Stimulated activated CD4-positive, alpha-beta T cell treated with anti-CD3 and anti-CD28 coated beads, Interleukin-1b, Interleukin-23, amount 100 ng/mL, for 1 hour (primary cell): ENCODE measurements at places on chromosomes 13 and 19.
A peak's percentile ranks its signal among the peaks of the same experiment; 100 is the strongest.

DNA sequence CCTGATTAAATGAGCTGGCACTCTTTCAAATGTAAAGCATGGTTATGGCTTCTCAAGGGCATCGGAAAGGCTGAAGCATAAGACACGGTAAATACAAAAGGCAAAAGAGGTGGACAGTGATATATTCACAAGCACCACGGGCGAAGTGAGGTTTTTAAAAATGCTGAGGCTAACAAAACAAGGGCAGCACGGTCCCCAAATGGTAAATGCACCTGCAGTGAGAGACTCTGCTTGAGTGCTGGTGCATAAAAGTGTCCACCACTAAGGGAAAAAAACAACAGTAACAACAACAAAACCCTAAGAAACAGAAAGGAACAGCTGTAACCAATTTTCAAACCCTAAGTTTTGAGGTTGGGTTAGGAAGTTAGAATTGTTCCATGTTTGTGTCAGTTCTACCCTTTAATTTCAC is 234.9 kb downstream of the PCDH9 start:
- no peak for DNase-seq

DNA sequence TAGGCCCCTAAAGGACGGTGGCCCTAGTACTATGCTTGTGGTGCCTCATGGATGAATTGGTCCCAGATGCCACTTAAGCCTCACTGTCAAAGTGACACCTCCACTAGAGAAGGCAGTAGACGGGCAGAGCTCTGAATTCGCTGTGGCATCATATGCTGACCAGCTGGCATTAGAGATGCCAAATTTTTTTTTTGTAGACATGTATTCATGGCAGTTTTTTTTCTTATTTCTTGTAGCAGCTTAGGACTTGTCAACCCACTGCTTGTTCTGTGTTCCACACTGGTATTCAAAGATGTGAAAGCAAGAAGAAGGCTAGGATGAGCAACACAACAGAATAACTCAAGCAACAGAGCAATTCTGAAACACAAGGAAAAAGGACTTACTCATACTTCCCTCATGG is 212.5 kb downstream of the DLEU7 start:
- no peak for DNase-seq

GRCh38 chr19:6773323-6773931 is 919 bp downstream of the VAV1 start:
- no peak for DNase-seq

DNA sequence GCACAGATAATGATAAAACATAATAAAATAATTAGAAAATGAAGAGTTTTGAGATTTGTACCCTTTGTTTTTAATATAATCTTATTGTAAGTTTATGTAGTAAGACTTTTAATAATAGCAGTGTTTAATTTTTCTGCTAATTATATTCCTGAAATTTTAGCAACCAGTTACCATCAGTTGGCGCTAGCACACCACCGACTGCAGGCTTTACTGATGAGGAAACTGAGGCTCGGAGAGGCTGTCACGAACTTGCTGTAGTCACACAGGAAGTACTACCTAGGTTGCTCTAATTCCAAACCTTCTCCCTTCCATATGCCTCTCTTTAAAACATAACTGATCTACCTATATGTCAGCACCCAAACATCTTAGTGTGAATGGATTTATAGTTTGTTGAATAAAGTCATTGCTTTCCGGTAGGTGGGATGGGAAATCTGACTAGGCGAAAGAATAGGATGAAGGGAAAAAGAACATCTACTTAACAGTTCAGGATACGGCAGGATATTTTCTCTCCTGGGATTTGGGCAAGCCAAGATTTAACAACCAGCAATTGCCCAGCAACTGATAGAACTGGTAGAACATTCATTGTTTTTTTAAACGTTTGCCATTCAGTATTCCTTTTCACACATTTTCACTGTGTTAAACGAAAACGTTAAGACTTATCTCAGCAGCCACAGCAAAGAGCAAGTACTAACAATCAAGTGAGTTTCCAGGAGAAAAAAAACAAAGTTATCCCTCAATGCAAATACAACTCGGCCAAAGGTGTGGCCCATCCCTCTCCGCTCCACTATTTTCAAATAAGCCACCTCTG is 822 bp upstream of the RFXAP start:
- DNase-seq, result no peak

DNA sequence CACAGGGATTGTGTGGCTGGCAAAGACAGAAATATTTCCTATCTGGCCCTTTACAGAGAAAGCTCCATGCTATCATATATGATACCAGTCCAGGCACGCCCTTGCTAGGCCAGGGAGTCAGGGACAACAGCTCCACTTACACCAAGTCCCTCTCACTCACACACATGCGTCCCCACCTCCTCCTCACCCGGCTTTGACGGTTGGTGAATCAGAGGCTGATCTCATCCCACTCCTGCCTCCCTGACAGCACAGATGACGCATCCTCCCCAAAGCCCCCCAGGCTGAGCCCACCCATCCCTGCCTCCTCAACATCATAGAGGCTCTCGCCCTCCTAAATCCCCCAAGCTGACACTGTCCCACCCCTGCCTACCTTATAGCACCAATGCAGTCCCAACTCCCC is 62.7 kb downstream of the F2RL3 start:
- DNase-seq, result no peak

DNA sequence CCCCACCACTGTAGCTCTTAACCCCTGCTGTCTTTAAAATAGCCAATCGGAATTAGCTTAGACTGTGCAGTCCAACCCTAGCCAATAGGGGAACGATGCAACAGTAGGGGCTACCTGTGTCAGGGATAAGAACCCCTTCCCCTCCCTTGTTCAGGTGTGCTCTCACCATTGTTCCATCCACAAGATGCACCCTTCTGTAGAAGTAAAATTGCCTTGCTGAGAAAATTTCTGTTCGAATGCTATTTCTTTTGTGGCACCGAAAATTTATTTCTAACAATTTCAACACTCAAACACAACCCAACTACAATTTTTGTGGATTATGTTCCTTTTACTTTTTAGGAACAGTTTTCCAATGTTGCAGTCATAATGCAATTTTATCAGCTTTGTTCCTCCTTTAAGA is 3.6 kb upstream of the ZNF583 start:
- DNase-seq, result no peak

DNA sequence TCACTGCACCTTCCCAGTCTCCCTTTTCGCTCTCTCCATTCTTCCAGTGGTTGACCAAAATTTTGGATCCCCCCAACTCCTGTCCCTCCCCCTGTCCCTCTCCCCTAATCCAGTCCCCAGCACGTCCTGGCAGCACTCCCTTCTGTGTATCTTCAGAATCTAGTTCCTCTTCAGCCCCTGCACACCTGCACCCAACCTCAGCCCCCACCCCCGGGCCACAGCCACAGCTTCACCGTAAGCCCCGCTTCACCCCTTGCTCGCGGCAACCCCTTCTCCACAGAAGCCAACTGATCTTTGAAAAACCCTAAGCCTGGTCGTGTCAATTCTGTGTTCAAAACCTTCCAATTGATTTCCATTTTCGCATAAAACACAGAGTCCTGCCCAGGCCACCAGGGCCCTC is 35.5 kb upstream of the SLC15A1 start:
- DNase-seq, result no peak

DNA sequence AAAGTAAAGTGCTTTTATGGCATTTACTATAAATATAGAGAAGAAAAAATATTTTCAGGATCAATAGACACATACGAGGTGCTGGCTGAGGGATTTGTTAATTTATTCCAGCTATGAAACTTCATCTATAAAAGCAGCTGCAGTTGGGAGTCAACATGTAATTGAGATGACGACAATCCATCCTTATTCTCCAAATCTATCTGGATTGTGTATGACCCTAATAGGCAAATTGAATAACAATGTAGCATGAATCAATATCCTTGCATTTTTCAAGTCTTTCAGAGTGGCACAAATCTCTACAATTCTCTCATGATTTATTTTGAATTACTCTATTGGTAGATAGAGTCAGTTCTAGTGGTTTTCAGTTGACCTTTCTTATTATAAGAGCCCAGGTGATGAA is 1296.5 kb upstream of the SPRY2 start:
- DNase-seq, result no peak

- peak; percentile 31 for DNase-seq
These were observed 1.5 kb upstream of the TRAPPC5 start for GRCh38 chr19:7678971-7679751.

GRCh38 chr13:94716016-94716415 is 3.7 kb upstream of the SOX21 start:
- no peak for DNase-seq

- no peak for DNase-seq
These were observed 81.4 kb downstream of the ALOX5AP start for GRCh38 chr13:30816736-30817135.

GRCh38 chr13:111437417-111437816 is 117.0 kb downstream of the TEX29 start:
- no peak for DNase-seq

GRCh38 chr19:13842291-13843103 is 34.4 kb upstream of the NANOS3 start:
- no peak for DNase-seq

DNA sequence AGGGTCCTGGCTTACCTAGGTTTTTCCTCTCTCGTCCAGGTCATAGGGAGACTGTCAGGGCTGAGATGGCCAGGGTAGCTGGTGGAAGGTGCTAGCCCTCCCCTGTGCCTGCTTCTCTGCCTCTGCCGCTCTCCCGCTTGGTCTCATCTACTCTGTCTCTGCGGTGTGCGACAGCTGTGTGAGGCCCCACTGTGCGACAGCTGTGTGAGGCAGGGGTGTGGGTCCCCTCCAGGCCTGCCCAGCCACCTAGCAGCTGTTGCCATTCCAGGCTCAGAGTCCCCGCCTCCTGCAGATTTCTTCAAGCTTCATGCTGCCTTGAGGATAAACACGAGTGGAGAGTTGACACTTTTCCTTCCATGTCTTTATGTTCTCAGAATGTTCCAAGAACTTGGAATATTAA is 53.0 kb downstream of the ARHGEF7 start:
- no peak for DNase-seq

- no peak for DNase-seq
These were observed 595.5 kb downstream of the LMO7 start for GRCh38 chr13:76231522-76232167.

DNA sequence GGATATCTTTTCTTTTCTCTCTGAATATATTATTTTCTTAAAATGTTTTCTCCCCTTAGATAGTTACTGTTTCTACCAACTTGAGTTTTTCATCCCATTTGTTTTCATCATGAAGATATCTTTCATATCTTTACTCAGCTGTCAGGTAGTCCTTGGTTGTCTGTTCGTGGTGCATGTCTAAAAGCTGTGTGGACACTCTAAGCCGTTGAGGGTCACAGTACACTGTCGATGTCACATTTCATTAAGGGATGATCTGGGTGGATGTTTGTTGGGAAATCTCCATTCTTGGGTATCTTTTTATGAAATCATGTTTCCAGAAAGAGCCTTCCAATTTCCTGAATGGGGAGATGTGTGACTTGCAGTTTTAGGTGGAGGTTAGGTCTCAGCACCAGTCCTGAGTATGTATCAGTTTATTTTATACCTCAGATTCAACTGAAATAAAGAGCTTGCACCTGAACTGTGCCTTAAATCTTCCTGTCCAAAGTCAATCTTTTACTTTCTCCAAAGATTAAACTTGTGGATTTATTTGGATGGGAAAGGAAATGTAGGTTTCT is 23.2 kb downstream of the ZMYM2 start:
- DNase-seq, result no peak

- no peak for DNase-seq
These were observed 153.9 kb downstream of the TEX29 start for GRCh38 chr13:111474136-111475002.

DNA sequence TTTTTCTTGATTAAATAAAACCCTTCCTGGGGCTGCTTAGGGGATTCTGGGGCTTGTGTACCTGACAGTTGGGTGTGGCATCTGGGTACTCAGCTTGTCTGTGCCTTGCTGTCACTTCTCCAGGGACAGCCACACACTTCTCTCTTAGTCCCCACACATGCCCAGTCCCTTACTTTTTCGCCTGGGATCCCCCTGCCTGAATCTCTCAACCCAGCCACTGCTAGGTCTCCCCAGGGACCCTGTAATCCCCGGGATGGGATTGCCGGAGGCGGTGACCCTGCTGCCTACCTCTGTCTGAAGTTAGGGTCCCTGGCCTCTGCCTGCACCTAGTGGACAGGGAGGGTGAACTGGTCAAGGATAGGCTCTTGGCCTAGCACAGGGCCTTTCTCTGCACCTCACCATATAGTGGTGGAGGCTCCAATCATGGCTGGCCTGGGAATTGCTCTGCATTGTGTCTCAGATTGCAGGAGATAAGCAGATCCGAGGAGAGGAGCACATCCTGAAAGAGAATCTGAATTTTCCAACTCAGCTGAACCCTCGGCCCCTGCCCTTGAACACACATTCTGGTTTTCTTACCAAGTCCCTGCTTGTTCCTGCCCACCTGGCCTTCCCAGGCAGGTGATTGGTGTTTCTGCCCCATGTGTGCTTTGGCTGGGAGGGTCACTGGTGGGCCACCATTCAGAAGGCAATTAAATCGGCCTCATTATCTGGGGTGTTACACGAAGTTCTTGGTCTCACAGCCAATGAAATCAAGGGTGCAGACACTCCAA is 8.7 kb upstream of the ZNF492 start:
- no peak for DNase-seq

DNA sequence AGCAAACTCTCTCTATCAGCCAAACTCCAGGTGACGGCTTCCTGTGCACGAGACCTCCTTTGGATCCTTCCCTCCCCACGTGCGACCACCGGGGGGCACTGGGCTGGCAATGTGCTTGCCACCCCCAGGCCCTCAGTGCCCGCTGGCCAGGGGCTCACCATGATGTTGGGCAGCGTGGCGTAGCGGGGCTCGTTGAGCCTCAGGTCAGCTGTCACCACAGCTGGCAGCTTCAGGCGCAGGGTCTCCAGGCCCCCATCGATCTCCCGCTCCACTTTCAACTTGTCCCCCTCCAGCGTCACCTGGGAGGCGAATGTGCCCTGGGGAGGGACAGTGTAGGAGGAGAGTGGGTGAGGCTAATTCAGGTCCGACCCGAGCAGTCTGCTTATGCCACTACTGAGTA is 4.8 kb upstream of the VSIG10L start:
- DNase-seq, result no peak

- no peak for DNase-seq
These were observed 12.9 kb upstream of the PCCA start for GRCh38 chr13:100075700-100076587.
